Neural crest cell (in vitro differentiated cells): ENCODE measurements at places on chromosomes 11 and 22. TPM values are rescaled to one million over a fixed set of nuclear protein-coding genes. Genes with fewer than 3 reads are reported as not detected.

The PRAME gene
- total RNA-seq = 0.21 and 0.52 TPM in 2 replicates

The KREMEN1 gene
- 3.9 and 4.9 TPM in 2 replicates for total RNA-seq

The ANO9 gene
- not detected in 2 replicates for total RNA-seq

The EED gene
- 39.2 and 41.8 TPM in 2 replicates for total RNA-seq

DNA sequence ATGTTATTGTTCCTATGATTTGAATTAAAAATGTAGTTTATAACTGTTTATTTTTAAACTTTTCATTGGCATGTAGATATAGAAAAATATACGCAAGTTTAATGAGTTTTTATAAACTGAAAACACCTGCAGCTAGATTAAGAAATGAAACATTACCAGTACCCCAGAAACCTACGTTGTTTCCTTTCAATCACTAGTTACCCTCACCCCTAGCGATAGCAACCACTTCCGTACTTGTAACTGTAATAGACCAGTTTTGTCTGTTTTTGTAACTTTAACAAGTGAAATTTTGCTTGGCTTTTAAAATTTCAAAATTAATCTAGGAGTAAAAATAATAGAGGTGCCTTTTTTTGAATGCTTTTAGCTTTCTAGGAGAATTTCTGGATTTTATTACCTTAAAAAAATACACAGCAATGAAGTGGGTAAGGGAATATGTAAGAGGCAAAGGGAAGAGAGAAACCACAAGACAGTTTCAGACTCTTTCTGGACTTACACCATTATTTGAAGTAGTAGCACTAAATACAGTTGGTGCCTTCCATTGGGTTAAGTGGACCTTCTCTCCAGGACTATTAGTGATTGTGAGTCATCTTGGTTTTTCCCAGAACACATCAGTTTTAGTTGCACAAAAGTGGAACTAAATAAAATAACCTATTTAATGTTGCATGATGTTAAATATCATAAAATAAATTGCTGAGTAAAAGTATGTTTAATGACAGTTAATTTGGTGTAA is 18.7 kb upstream of the NAT10 start:
- DNase-seq = no peak

GRCh38 chr11:111540937-111541253 is 375 bp downstream of the LAYN start:
- no peak for DNase-seq

The OR6T1 gene
- not detected in 2 replicates for total RNA-seq

DNA sequence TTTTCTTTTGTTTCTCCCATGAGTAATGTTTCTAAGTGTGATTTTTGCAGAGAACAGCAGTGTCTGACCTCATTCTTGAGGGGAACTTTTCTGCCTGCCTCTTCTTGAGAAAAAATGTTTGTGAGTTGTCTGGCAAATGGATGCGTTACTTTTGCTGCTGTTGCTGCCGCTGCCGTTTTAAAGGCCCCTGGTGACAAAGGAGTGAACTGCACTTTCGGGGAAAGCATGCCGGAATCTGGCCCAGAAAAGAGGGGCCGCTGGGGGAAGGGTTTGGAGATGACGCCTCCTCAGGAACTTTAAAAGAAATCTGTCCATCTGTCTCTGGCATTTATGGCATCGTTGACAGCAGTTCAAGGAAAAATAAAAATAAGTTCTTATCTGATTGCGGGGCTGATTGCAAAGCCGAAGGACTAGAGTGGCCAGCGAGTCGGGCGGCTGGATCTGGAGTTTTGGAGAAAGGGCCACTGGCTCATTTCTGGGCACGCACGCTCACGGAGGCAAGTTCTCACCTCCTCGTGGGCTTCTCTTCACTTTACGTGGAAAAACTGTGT is 16.5 kb downstream of the ZBTB16 start:
- peak; percentile 62 for DNase-seq

The KDM4E gene
- not detected in 2 replicates for total RNA-seq

GRCh38 chr11:120390585-120390922 is 54.3 kb downstream of the ARHGEF12 start:
- no peak for DNase-seq

DNA sequence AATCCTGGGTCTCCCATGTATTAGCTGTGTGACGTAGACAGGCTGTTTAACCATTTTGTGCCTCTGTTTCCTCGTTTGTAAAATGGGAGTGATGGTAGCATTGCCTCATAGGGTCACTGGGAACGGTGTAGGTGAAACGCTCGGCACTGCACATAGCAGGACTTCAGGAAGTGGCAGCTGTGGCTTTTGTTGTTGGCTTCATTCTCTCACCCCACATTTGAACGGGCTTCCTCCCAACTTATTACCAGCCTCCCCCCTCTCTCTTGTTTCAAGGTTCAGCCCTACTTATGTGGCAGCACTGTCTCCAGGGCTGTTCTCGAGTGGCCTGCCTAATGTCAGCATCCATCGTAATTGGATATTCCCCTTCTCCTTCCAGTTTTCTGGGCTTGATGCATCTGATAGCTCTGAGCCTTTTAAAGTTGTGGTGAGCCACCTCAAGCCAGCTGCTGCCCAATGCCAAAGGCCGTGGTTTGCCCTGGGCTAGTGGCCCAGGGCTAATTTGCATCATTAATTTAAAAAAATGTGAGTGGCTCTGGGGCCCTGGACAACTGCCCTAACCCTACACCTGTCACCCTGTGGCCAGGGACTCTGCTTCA is 217.8 kb upstream of the TBCEL start:
- DNase-seq = no peak

- no peak for DNase-seq
These were observed 154.7 kb downstream of the C11orf91 start for GRCh38 chr11:33545931-33546330.

DNA sequence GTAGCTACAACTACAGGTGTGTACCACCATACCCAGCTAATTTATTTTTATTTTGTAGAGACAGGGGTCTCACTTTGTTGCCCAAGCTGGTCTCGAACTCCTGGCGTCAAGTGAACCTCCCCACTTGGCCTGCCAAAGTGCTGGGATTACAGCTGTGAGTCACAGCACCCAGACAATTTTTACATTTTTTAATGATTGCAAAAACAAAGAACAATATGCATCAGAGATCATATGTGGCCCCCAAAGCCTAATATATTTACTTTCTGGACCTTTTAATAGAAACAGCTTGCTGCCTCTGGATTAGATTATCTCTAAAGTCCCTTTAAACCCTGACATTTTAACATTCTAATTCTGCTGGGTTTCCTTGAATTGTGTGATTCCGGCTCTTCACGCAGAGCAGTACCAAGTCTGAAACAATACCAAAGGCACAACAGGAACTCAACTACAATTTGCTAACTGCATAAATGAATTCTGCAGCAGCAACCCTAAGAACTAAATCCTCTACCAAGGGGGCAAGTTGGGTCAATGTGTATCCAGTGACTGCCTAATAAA is 25.0 kb downstream of the RAB30 start:
- DNase-seq = no peak

DNA sequence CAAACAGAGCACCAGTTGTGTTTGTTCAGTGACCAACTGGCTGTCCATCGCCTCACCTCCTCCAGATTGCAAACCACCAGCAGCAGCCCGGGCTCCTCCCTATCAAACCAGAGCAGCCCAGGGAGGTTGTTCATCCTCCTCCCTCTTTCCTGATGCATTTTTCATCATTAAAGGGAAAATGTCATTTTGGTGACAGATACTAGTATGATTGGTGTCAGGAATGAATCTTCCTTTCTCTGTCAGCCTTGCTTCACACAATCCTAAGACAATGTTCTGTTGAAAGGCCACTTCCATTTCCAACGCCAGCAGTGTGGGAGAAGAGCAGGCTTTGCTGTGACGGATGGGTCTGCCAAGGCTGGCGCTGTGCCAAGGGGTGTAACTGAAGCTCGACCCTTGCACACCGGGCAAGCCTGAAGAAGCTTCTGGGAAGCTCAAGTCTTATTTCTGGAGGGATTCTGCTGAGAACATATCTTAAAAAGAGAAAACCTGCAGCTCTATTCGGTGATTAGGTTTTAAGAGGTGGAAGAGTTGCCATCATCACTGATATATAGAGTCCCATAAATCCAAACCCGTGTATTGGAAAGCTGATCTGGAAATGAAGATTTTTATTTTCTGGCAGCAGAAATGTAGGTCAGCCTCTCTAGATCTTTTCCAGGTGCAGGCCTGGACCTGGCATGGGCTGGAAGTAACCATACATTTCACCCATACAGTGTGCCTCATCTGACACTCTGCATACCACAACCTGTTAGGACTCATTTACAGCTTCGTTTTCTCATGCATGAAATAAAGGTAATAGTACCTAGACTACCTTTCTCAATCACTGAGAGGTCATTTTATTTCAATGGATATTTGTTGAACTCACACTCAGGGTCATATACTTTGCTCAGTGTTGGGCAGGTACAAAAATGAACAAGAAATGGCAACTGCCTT is 524.5 kb downstream of the NTM start:
- no peak for DNase-seq

The SLC22A25 gene
- total RNA-seq = not detected in 2 replicates

The OR52A1 gene
- not detected in 2 replicates for total RNA-seq

GRCh38 chr11:2474059-2474901 is 29.5 kb downstream of the KCNQ1 start:
- DNase-seq = no peak

The RAB38 gene
- 3.6 and 4.7 TPM in 2 replicates for total RNA-seq

The NXPE1 gene
- total RNA-seq = not detected in 2 replicates

DNA sequence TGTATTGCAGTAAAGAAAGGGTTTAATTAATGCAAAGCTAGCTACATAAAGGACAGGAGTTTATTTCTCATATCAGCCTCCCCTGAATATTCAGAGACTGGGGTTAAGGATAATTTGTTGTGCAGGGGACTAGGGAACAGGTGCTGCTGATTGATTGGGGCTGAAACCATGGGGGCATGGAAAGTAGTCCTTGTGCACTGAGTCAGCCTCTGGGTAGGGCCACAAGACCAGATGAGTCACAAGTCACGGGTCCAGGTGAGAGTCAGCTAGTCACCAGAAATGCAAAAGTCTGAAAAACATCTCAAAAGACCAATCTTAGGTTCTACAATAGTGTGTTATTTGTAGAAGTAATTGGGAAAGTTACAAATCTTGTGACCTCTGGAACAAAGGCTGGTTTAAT is 32.9 kb upstream of the SYT13 start:
- no peak for DNase-seq

DNA sequence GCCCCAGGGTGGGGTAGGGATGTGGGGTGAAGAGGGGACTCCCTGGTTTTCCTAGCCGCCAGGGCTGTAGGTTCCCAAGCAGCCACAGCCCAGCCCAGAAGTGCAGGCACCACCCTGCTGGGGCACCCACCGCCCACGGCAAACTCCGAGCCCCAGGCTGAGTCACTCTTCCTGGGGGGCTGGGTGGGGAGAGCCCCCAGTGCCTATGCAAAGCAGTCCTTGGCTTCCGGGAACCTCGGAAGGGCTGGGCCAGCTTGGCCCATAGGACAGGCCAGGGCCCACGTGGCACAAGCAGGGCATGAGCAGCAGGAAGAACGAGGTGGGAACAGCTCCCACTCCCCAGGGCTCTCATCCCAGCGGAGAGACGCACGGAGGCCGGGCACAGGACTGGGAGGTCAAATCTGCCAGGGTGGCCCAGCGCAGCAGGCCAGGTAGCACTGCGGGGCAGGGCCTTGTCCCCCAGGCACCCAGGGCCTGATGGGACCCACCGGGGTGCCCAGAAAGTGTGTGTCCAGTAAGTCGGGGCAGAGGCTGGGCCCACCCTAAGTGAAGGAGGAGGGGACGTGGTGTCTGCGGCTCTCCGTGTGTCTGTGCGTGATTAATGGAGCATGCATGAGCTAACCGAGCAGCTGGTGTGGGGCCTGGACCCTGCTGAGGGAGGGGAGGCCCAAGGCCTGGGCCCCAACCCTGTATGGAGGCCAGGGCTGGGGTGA is 4.6 kb upstream of the IL17REL start:
- no peak for DNase-seq

- DNase-seq = no peak
These were observed 563.1 kb upstream of the LUZP2 start for GRCh38 chr11:23933721-23934120.

- DNase-seq = peak; percentile 27
These were observed 920 bp downstream of the TMEM132A start for GRCh38 chr11:60924906-60925853.

GRCh38 chr11:87428266-87428665 is 390.5 kb downstream of the TMEM135 start:
- no peak for DNase-seq

- no peak for DNase-seq
These were observed 2.5 kb downstream of the TXN2 start for GRCh38 chr22:36478966-36479365.

GRCh38 chr11:99918761-99919160 is 768.3 kb upstream of the ARHGAP42 start:
- DNase-seq = no peak

GRCh38 chr22:23519442-23520157 is 60.5 kb downstream of the IGLL1 start:
- DNase-seq = no peak

- DNase-seq = no peak
These were observed 87.0 kb downstream of the GRK3 start for GRCh38 chr22:25651332-25652085.

The MADD gene
- 56.2 and 59.2 TPM in 2 replicates for total RNA-seq

The CFAP300 gene
- 6.2 and 6.4 TPM in 2 replicates for total RNA-seq

GRCh38 chr22:27416511-27417420 is 384.8 kb downstream of the MN1 start:
- DNase-seq = no peak

The LRRC10B gene
- total RNA-seq = 2.8 and 2.9 TPM in 2 replicates

DNA sequence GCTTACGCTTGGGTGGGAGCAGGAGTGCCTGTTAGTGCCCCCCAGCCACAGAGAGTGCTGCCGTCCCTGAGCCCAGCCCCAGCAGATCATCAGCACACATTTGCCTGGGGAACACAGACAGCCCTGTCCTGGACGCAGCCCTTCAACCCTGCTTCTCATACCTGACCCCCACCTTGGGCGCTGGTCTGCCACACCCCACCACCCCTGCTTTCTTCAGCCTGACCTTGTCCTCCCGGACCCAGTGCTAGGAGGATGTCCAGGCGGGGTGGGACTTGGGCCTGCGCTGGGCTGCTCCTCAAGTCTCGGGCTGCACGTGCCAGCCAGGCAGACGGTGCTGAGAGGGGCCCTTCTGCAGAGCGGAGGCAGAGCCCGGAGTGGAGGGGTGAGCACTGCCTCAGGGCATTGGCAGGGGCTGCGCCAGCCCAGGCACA is 119.2 kb downstream of the KCNQ1OT1 start:
- no peak for DNase-seq

DNA sequence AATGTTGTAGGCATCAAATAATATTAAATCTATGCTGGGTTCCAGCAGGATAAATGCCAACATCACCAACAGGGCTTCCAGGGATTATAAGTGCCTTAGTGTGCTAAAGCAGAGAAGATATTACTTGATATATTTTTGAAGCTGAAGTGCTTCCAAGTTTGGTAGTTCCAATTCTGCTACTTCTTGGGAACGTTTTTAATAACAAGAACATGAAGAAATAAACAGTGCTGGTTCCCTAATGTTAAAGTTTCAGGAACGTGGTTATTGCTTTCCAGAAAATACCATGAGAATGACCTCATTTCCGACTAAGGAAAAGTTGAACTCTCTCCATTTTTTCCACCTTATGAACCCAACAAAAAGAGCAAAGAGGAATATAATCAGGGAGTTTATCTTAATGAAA is 4.6 kb upstream of the RNF185 start:
- DNase-seq = no peak

GRCh38 chr11:37552284-37552683 is 954.2 kb upstream of the RAG2 start:
- DNase-seq = no peak

GRCh38 chr11:11491014-11491413 is 130.8 kb downstream of the GALNT18 start:
- no peak for DNase-seq
